ENCODE measurements at places on chromosomes 13 and 19. TPM values are rescaled to one million over a fixed set of nuclear protein-coding genes. Genes with fewer than 3 reads are reported as not detected.

KLK2 gene
- not detected for total RNA-seq

ITGBL1 gene
- 2.5 TPM for total RNA-seq

NCR1 gene
- not detected for total RNA-seq

CDX2 gene
- not detected for total RNA-seq

DNA sequence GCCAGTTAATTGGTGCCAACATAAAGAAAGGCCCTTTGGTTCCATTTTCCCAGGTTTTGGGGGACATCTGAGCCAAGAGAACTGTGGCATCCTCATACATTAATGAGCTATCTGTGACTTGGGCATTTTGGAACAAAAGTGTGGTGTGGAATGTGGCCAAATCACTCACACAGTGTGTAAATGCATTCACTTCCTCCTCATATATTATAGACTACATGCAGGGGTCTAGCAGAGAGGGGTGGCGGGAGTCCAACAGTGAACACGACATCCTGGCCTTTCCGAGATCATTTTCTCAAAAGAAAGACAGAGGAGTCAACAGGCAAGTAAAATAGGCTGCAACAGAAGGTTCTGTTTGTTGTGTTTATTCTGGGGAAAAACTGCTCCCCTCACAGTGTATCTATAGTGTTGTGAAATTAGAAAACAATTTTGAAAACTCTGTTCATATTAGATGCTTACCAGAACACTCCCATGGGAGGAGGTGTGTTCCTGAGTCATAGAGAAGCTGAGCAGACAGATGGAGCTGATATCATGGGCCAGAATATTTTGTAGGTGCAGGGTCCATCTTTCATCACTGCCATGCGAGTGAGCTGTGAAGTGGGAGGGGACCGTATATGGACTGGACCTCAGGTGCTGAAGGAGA lies 36.9 kb downstream of the PABPC3 start:
- H3K4me1 ChIP-seq, result no peaks in the 10 kb centered on the region
- H3K4me3 ChIP-seq, result no peak overlapping the region
- H3K36me3 ChIP-seq, result no peaks in the 10 kb centered on the region
- no peak for DNase-seq
- no peak overlapping the region for H3K27ac ChIP-seq
- H3K27me3 ChIP-seq, result no peaks in the 10 kb centered on the region

DNA sequence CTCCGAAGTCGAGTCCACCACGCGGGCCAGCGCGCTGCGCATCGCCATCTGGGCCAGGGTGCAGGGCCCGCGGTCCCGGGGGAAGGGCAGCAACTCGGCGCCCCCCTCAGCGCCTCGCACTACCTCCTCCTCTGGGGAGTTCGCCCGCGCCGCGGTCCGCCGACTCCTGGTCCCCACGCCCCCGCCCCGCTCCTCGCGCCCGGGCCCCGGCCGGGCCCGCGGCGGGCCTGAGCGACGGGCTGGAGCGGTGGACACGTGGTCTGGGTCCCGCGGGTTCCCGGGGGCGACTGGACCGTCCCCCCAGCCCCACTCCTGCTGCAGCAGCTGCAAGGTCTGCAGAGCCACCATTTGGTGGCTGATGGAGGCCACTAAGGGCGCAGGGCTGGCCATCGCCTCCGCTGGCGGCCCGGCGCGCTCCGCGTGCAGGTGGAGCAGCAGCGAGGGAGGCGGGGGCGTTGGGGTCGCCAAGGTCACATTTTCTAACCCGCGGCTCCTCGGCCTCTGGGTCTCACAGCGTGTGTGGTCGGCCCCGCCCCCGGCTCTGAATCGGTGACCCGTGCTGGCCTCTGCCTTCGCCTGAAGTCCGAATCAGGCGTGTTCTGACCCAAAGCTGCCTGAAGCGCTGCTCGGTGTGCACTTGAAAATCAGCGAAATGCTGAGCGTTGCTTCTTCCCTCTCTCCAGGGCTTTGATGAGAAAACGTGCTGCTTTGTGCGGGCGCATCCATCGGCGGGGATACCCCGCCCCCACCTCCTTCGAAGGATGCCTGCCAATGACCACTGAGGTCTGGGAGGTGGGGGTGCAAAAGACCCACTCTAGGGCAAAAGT lies at the start of gene DLEU7:
DLEU7 (minus strand) TSS at position 436 of the 827 bp plus-strand sequence; CDS start at position 390, 46 bp downstream.
- no peaks in the 10 kb centered on the region for H3K4me1 ChIP-seq
- no peak within 1 kb of the TSS for H3K27ac ChIP-seq
- no peaks in the 10 kb centered on the region for H3K36me3 ChIP-seq
- H3K4me3 ChIP-seq, result peak within 1 kb of the TSS; percentile 40
- H3K27me3 ChIP-seq, result peaks cover 37% of the 10 kb centered on the region

DNA sequence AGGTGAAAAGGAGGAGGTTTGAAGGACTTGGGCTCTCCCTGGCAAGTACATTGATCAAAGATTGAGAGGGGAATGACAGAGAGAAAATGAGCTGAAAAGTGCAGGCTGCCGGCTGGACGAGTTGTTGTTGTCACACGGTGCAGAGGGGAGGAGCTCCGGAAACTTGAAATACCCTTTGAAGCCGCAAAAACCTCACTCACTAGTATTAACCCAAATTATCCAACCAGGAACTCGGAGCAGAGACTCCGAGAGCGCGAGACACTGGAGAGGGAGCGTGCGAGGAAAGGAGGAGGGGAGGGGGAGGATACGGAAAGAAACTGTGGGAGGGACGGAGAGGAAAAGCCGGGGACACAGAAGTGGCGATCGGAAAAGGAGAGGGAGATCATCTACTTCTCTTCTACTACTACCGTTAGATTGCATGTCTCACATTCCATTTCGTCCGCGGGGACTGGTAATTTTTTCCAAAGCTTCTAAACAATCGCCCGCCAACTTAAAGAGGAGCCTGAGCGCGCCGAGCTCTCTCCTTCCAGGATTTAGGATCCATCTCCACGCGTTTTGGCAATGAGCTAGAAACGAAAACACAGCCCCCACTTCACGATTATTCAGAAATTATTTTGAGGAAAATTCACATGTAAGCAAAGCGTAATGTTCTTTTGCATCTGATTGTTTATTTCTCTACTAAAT lies at the start of gene DACH1:
DACH1 (minus strand) TSS at position 74 of the 684 bp plus-strand sequence.
- H3K27me3 ChIP-seq, result peaks cover 26% of the 10 kb centered on the region
- H3K36me3 ChIP-seq, result no peaks in the 10 kb centered on the region
- peak within 1 kb of the TSS; percentile 76 for H3K27ac ChIP-seq
- H3K4me1 ChIP-seq, result peaks cover 19% of the 10 kb centered on the region
- DNase-seq, result peak; percentile 70
- peak within 1 kb of the TSS; percentile 83 for H3K4me3 ChIP-seq

GRCh38 chr13:26254583-26255111 lies 718 bp downstream of the CDK8 start:
- H3K4me3 ChIP-seq, result peak overlapping the region; percentile 96
- H3K27me3 ChIP-seq, result no peaks in the 10 kb centered on the region
- H3K4me1 ChIP-seq, result no peaks in the 10 kb centered on the region

GRCh38 chr19:32287086-32287485 lies 58.3 kb upstream of the ZNF507 start:
- no peaks in the 10 kb centered on the region for H3K27me3 ChIP-seq
- H3K27ac ChIP-seq, result no peak overlapping the region
- DNase-seq, result no peak
- peaks cover 7% of the 10 kb centered on the region for H3K4me1 ChIP-seq

- no peaks in the 10 kb centered on the region for H3K36me3 ChIP-seq
- H3K27ac ChIP-seq, result peak overlapping the region; percentile 64
- DNase-seq, result peak; percentile 57
Observed at GRCh38 chr13:114078461-114079451, 53.7 kb downstream of the RASA3 start.

DNA sequence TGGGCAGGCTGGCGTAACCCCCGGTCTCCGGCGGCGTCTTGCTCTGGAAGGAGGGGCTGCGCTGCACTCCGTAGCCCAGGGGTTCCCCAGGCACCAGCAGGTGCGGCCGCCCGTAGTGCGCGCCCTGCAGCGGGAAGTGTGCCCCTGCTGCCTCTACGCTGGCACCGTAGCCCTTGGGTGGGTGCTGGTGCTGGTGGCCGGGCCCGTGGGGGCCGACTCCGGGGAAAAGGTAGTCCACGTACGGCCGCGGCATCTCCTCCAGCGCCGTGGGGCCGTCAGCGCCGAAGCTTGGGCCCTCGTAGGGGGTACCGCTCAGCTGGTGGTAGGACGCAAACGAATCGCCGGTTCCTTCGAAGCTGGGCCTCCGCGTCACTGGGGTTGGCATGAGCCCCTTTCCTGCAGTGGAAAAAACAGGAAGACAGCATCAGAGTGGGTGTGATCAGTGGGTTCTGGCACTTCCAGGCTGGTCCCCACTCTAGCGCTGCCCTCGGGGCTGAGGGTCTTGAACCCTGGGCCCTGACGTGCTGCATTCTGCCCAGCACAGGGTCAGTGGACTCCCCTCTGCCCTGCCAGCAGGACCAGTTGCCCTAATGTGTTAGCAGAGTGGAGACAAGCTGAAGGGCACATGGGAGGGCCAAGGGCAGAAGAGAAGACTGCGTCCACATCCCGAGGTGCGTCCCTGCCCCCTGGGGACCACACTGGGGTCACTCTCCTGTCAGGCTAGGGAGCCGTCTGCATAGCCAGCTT lies 72.3 kb downstream of the LATS2 start:
- H3K27me3 ChIP-seq, result no peaks in the 10 kb centered on the region
- H3K4me1 ChIP-seq, result no peaks in the 10 kb centered on the region
- DNase-seq, result no peak
- H3K36me3 ChIP-seq, result peaks cover 76% of the 10 kb centered on the region
- no peak overlapping the region for H3K4me3 ChIP-seq

DNA sequence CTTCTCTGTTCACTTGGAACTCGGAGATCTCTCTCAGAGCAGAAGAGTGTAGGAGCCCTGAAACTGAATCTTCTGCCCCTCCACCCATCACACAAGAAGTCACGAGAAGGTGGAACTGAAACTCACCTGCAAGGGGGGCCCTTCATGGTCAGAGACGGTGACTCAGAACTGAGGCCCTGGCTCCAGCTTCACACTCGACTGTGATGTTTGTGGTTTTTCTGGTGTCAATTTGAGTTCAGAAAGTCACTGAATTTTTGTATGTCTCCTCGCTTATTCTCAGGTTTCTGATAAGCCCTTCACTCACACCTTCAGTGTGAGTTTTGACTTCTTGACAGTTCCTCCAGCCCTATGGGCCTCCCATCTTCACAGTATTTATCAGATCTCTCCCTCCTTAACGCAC lies 23.1 kb downstream of the SIGLEC5 start:
- no peaks in the 10 kb centered on the region for H3K27me3 ChIP-seq
- H3K4me3 ChIP-seq, result no peak overlapping the region
- H3K36me3 ChIP-seq, result no peaks in the 10 kb centered on the region
- no peaks in the 10 kb centered on the region for H3K4me1 ChIP-seq

DNA sequence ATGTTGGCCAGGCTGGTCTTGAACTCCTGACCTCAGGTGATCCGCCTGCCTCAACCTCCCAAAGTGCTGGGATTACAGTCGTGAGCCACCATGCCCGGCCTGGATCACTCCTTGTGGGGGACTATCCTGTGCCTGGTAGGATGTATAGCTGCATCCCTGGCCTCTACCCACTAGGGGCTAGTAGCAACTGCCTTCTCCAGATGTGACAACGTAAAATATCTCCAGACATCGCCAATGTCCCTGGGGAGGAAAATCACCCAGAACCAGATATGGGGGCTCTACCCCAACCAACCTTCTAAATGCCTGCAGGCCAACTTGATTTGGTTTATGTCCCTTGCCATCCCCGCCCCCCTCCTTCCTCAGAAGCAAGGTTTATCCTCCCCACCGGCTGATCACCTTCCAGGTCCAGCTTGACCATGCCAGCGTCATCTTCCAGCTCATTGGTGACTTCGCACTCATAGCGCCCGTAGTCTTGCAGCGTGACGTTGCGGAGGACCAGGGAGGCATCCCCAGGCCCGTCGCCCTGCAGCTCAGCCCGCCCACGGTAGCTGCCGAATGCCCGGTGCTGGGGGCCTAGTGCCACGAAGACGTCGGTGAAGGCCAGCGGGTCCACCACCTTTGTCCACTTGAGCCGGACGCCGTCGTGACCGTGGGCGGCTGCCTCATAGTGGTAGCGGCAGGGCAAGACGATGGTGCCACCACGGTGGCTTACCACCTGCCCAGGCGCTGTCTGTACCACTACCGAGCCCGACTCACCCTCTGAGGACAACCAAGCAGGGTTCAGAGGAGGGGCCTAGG lies 12.5 kb downstream of the TM6SF2 start:
- no peaks in the 10 kb centered on the region for H3K4me1 ChIP-seq
- no peak overlapping the region for H3K27ac ChIP-seq
- H3K4me3 ChIP-seq, result no peak overlapping the region
- DNase-seq, result no peak

- H3K36me3 ChIP-seq, result no peaks in the 10 kb centered on the region
- no peaks in the 10 kb centered on the region for H3K4me1 ChIP-seq
- no peak for DNase-seq
- no peaks in the 10 kb centered on the region for H3K27me3 ChIP-seq
- H3K4me3 ChIP-seq, result no peak overlapping the region
- H3K27ac ChIP-seq, result no peak overlapping the region
Observed at GRCh38 chr13:107360010-107360409, 792.1 kb upstream of the ARGLU1 start.

DNA sequence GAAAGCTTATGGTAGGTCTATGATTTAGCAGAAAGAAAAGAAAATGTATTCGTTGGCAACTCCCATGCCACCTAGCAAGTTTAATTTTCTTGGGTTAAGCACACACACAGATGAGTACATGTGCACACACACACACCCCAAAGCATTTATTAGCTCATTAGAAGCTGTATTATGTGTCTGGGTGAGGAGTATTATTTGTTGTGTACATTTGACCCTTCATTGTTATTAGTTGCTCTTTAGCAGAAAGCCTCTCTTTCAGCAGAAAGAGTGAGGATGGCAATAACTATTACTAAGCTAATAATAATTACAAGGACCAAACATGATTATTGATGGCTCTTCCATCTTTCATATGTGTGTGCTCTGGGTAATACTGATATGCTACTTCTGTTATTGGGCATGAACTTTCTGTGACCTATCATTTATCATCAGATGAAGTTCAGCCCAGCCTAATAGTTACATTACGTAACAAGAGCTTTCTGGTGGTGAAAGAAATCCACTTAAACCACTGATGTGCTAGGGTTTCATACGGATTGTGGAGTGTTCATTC lies 177.4 kb upstream of the OBI1 start:
- no peak overlapping the region for H3K4me3 ChIP-seq
- H3K4me1 ChIP-seq, result no peaks in the 10 kb centered on the region
- H3K27me3 ChIP-seq, result no peaks in the 10 kb centered on the region
- no peak for DNase-seq

- H3K4me3 ChIP-seq, result no peak overlapping the region
- no peaks in the 10 kb centered on the region for H3K4me1 ChIP-seq
- no peaks in the 10 kb centered on the region for H3K36me3 ChIP-seq
Observed at GRCh38 chr13:47036294-47037008, 139.6 kb upstream of the HTR2A start.

GRCh38 chr13:66312312-66313087 lies 917.6 kb downstream of the PCDH9 start:
- no peaks in the 10 kb centered on the region for H3K4me1 ChIP-seq
- H3K36me3 ChIP-seq, result no peaks in the 10 kb centered on the region
- no peak overlapping the region for H3K27ac ChIP-seq
- H3K4me3 ChIP-seq, result no peak overlapping the region

GRCh38 chr13:110425444-110425780 lies 118.3 kb downstream of the COL4A2 start:
- H3K27ac ChIP-seq, result peak overlapping the region; percentile 45
- H3K36me3 ChIP-seq, result peaks cover 58% of the 10 kb centered on the region
- H3K4me3 ChIP-seq, result no peak overlapping the region
- no peak for DNase-seq

Data from heart left ventricle (tissue), 16 donors.